ENCODE measurements at places on chromosomes 3 and 15. TPM values are rescaled to one million over a fixed set of nuclear protein-coding genes. Genes with fewer than 3 reads are reported as not detected.

Gene CNTN3
- total RNA-seq, result 3.7 TPM

Gene DAZL
- total RNA-seq, result not detected

Gene ROPN1
- total RNA-seq, result not detected

Gene IL5RA
- total RNA-seq, result 0.48 TPM

Gene LIPH
- total RNA-seq, result 5.6 TPM
